ENCODE measurements at places on chromosomes 12 and 14.

GRCh38 chr14:85991156-85991555 lies 461.2 kb downstream of the FLRT2 start:
- no peak for DNase-seq

DNA sequence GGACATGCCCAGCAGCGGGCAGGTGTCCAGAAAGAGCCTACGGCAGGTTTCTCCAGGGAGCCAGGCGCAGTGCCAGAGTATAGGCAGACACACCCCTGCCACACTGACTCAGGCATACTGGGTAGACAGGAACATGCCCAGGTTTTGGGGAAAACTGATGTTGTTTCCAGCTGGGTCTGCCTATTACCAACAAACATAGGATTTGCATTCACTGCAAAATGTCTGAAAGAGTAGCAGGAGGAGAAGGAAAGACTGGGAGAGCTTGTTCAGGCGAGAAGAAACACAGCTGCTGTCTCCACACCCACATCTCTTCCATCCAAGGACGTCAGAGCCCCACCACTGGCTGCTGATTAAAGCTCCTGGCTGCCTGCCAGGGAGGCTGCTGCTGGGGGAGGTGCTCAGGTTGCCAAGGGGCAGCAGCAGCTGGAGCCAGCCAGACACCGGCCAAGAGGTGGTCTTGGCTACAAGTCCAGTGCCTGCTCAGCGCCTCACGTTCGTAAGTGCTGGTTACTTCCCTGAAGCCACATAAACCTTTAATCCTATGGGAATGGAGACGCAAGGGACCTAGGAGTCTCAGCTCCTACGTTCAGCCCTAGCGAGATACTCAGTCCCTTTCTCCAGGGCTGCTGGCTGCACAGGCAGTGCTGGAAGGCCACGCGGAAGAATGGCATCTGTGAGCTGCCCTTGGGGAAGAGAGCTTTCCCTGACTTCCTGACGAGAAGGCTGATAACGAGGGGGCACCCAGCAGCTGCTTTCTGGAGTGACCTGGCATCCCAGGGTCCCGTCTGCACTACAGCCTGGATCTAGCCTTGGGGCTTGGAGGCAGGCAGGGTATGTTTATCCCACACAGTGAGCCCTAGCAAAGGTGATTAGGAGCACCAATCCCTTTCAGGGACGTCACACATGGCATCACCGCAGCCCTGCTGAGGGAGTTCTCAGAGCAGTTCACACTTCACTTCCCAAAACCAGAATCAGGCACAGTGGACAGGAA lies 58.1 kb downstream of the PLEKHG3 start:
- peak; percentile 84 for DNase-seq

- no peak for DNase-seq
Measured at GRCh38 chr12:132355742-132356681, 26.6 kb upstream of the GALNT9 start.

DNA sequence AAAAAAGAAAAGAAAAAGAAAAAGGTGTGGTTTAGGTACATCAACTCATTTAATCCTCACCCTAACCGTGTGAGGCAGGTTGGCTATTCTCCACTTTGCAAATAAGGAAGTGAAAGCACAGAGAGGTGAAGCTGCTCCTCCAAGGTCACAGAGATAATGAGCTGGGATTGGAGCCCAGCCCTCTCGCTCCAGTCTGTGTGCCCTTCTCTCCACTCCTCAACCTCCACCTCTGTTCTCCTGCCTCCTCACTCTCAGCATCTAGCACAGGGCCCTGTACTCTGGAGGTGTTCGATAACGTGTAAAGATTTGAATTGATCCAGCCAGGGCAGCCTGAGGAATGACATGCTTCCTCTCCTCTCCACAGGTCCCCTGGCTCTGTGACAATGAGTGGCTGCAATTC lies 502.3 kb downstream of the TMEM132D start:
- no peak for DNase-seq

All from prostate gland (tissue), 2 donors.